ENCODE measurements at places on chromosomes 11 and 22.

DNA sequence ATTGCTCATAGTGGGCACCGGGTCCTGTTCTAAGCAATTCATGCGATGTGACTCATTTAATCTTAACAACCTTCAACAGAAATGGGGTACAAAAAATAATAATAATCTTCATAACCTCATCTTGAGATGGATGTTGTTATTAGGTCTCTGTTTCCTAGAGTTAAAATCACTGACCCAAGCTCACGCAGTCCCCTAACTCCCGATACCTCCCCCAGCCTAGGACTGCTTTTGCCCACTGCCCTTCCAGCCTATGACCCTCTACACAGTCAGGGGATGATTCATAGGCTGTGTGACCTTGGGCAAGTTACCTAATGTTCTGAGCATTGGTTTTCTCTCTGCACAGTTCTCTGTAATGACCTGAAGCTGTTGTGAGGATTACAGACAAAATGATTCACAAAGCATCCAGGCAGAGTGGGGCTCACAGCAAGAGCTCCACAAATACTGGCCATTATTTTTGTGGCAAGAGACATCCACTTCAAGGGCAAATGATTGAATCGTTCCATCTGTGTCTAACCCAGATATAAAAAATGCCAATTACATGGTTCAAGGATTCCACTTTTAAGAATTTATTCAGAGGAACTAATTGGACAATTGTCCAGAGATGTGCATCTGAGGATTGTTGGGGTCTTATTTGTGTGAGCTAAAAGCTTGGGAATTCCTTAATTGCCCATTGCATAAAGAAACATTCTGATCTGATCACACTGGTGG is 20.0 kb downstream of the MTFP1 start:
- no peak for DNase-seq

- peak; percentile 73 for DNase-seq
Observed at GRCh38 chr11:63023841-63024648, 8.4 kb upstream of the SLC22A8 start.

DNA sequence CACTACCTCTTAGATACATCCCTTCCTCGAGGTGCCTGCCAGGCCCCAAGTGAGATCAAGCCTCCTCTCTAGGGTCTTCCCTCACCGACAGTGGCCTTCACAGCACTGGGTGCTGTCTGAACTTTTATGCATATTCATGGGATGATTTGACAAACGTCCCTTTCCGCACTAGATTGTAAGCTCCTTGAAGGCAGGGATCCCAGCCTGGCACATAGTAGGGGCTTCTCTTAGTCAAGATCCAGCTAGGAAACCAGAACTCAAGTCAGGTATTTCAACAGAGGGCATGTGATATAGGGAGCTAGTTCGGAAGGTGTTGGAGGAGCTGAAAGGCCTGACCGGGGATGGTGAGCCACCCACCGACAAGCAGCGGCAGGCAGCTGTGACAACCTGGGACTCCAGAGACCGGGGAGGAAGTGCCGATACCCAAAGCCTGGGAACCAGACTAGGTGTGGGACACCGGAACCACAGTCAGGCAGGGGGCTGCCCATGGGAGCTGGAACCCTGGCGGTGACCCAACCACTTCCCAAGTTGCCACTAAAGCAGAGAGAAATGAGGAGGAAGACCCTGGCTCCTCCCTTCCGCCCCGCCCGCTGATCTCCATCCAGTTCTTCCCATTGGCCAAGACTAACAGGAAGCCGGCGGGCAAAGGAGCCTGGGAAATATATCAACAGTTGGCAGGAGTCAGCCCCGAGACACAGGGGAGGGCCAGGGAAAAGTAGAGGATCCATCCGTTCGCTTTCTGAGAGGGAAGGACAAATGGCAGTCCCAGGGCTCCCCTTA is 39.8 kb upstream of the CD82 start:
- no peak for DNase-seq

DNA sequence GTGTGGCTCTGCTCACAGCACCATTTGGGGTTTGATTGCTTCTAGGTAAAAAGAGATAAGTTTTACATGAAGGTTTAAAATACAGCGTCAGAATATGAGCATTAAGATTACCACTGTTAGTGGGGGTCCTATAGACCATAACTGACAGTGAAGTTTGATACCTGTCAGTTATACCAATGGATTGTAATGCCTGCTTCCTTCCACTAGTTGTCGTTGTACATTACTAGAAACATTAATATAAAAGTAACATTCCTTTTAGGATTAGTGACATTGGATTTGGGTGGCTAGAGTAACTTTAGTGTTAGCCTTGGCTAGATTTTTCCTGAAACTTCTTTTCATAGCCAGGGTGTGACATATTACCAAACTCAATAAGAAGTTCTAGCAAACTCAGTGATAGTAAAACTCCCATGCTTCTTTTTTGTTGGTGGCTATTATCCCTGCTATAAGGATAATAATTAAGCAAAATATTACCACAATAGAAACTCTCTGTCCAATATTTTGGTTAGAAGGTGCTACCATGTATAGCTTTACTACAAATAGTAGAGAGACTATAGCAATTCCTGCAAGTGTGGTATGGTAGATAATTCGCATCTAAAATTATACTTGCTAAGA is 57.1 kb downstream of the FAM181B start:
- no peak for DNase-seq

DNA sequence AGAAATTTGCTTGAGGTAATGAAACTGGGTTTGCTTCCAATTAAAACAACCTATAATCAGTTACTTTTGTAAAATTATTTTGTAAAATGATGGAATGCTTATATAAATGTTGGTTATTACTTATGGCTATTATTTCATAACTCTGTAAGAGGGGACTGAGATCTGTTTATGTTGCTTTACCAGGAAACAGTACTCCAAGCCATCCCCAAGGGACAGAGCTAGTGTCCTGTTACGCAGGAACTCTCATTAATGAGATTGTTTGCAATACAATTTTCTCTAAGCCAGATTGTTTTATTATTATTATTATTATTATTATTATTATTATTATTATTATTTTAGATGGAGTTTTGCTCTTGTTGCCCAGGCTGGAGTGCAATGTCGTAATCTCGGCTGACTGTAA is 2.3 kb upstream of the NOX4 start:
- DNase-seq = no peak

DNA sequence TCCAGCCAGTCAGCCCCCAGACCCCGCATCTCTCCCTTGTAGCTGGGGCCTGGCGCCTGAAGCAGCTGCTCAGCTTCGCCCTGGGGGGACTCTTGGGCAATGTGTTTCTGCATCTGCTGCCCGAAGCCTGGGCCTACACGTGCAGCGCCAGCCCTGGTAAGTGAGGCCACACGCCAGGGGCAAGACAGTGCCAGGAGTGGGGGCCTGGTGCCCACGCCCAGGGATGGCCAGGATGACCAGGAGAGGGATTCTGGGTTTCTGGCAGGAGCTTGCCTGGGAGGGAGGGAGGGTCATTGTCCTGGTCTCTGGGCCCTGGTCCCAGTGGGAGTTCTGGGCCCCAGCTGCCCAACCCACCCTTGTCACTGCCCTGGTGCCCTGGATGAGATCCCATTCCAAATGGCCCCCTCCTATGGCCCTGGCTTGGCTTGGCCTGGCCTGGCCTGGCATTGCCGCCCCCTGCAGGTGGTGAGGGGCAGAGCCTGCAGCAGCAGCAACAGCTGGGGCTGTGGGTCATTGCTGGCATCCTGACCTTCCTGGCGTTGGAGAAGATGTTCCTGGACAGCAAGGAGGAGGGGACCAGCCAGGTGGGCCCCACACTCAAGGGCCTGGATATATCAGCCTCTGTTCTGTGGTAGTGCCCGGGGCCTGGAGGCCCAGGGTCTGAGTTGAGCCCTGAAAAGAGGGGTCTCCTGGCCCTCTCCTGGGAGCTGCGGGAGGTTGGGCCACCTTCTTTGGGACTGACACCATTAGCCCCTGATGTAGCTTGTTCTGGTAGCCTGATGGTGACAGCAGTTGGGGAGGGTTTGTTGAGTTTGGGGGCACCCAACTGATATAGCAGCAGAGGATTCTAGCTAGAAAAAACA is 3.7 kb downstream of the SLC39A13 start:
- no peak for DNase-seq
